ENCODE measurements at places on chromosomes 3 and 15. TPM values are rescaled to one million over a fixed set of nuclear protein-coding genes. Genes with fewer than 3 reads are reported as not detected.

Gene EPHA6
- total RNA-seq: not detected

Gene KCNMB2
- not detected for total RNA-seq

Gene ASB14
- not detected for total RNA-seq

Gene NOX5
- not detected for total RNA-seq

Gene BCL2A1
- total RNA-seq: 0.13 TPM

Gene MITF
- total RNA-seq: 3.1 TPM

Gene MYLK
- 92.5 TPM for total RNA-seq

Gene C3orf18
- total RNA-seq: 0.74 TPM

Gene VGLL3
- total RNA-seq: 2.5 TPM

Gene MOBP
- total RNA-seq: under 0.01 TPM

Gene SPATA12
- 0.13 TPM for total RNA-seq

Gene RGMA
- not detected for total RNA-seq

Gene SKOR1
- not detected for total RNA-seq

Gene FAM174B
- total RNA-seq: 6.3 TPM

Gene RBMS3
- total RNA-seq: 26.3 TPM

Gene GRAMD2A
- total RNA-seq: 0.20 TPM

Gene ZDHHC23
- 3.3 TPM for total RNA-seq

Gene ADAMTSL3
- total RNA-seq: 0.80 TPM

Gene CELF6
- total RNA-seq: 0.13 TPM

Gene COL6A6
- total RNA-seq: not detected

Gene SCG3
- not detected for total RNA-seq

Gene PCCB
- 64.5 TPM for total RNA-seq

Gene GPR156
- 0.07 TPM for total RNA-seq

Gene PRR20G
- not detected for total RNA-seq

Gene SENP7
- 3.5 TPM for total RNA-seq
